Activated T-helper 9 cell treated with anti-CD3 and anti-CD28 coated beads, Interleukin-2, amount 50 U/mL, for 16 hours (primary cell): ENCODE measurements at places on chromosomes 6 and 20.

GRCh38 chr20:51043811-51044210 lies 20.9 kb upstream of the KCNG1 start:
- no peak for DNase-seq

- no peak for DNase-seq
Observed at GRCh38 chr6:138847884-138848283, 52.0 kb downstream of the ECT2L start.

GRCh38 chr6:30781395-30781742 lies 37.0 kb upstream of the IER3 start:
- no peak for DNase-seq

DNA sequence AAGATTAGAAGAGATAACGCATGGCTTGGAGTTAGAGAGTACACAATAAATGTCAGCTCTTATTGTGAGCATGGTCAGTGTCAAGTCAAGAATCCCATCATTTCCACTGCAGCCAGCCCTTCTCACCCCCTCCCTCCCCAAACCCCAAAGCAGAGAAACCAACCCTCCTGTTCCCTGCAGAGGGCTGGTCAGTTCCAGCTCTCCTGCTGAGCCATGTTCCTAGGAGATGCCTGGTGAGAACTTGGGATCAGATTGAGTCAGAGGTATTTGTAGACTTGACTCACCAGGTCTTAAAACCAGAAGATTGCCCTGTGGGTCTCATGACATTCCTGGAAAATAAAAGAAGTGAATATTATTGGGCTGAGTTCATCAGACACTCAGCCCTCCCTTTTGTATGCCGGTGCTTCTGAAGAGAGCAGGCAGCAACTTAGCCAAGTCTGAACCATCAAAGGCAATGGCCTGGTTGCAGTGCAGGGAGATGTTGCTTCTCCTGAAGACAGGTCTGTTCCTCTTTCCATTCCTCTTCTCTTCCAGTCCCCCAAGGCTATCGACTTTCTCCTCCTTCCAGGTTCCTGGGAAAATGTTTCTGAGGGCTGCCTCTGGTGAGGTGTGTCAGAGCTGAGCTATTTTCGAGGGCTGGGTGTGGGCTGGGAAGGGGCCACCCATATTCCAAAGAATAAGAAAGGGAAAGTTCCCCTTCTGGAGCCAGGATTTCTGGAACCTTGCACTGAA lies 278.2 kb upstream of the SUPT3H start:
- no peak for DNase-seq

DNA sequence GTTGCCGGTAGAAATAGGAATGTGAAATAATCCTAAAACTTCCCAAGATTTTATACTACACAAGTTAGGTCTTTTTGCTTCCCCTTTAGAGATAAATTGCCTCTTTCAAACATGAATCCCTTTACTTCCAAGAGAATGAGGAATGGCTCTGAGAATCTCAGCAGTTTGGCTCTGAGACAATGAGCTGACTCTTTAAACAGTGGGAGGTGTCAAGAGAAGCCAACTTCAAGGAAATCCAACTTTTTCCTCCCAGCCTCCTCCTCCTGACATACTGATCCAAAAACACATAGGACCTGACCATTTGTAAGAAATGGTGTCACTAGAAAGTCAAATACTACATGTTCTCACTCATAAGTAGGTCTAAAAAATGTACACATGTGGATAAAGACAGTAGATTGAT lies 154.2 kb downstream of the ALDH8A1 start:
- no peak for DNase-seq

DNA sequence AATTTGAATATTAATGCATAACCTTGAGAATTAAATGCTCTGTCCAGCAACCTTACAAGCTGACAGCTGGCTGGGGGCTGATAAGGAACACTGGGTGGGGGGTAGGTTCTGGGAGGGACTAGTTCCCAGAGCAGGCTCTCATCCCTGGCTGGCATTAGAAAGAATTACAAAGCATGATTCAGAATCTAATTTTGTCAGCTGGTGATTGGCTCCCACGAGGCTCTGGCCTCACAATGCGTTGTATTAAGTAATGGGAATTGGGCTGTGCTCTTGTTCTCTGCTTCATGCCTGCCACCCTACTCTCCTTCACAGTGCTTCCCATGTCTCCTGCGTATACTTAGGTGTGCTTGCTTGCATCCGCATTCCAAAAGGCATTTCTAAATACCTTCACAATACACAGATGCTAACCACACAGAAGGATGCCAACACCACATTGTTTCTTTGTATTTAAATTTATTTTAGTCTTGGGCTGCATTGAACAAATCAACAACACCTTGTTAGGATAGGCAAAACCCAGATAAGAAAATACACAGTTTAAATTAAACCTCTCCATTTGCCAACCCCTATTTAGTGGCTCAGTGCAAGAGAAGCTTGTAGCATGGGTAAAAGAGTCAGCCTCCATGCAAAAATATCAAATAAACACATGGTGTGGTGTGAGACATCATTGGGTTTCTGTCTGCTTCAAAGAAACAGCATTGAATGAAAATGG lies 434.5 kb upstream of the JAG1 start:
- no peak for DNase-seq

DNA sequence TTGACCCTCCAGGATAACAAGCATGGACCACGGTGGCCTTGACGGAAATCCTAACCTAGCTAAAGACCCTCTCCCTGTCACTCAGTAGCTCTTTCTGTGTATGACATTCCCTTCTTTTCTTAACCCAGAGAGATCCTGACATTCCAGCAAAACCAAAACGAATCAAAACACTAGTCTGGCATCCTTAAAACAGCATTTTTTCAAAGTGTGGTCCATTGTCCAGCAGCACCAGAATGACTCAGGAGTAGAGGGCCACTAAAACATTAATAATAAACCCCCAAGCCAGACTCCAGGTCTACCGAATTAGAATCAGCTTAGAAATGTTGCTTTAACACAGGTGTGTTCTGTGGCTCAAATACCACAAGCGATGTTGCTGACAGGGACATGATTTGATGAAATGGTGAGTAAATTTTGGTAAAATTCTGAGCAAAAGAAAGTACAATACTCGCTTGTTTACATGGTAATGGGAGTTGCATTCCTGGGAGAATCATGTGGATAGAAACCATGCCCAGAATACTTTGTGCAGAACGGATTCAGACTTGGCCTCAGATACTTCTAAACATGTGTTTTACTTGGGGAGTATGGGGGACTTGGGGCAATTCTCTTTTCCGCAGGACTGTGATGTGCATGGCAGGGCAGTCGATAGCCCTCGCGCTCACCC lies 174.2 kb upstream of the KCNG1 start:
- DNase-seq, result no peak

- no peak for DNase-seq
Observed at GRCh38 chr6:134373993-134374392, 56.1 kb upstream of the SGK1 start.

- DNase-seq, result no peak
Observed at GRCh38 chr20:32481311-32482142, 103.6 kb downstream of the NOL4L start.

GRCh38 chr6:28160233-28160632 lies 18.6 kb downstream of the ZKSCAN8 start:
- no peak for DNase-seq

DNA sequence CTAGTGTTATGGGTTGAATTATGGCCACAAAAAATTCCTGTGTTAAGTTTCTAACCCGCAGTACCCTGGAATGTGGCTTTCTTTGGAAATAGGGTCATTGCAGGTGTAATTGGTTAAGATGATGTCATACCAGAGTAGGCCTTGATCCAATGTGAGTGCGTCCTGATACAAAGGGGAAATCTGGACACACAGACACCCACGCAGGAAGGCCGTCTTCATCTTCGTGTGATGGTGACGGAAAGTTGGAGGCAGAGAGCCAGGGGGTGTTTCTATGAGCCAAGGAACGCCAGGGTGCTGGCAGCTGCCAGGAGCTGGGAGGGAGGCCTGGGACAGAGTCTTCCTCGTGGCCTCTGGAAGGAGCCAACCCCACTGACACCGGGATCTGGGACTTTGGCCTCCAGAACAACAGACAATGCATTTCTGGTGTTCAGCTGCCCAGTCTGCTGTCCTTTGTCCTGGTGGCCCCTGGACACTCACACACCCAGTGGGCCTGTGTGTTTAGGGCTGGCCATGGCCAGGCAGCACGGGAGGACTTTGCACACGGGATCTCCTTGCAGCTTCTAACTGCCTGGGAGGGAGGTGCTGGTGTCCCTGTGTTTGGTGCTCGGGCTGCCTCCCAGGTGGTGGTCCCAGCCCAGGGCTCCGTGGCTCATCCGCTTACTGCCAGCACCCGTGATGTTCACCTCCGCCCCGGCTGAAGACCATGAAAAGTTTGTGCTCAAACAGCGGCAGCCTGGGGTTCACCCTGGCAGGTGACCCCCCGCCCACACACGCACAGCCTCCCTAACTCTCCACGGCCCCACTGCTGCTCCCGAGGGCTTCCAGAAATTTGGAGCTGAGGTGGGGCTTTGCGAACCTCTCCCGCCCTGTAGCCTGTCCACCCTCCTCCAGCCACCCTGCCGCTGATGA lies 53.4 kb upstream of the GATA5 start:
- DNase-seq, result no peak

DNA sequence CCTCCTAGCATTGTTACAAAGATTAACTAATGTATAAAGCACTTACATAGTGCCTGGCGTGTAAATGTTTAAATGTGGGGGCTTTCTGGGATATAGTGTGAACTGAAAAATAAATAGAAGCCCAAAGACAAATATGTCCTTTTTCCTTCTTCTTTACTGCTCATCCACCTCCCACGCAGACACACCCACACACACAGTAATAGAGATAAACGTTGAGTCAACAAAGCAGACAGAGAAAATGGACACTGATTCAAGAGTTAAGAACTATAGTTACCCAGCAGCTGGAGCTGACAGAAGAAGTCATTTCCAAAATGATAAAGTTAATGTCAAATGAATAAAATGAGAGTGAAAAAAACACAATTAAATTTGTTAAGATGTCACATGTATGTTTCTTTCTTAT lies 68.3 kb downstream of the FHL5 start:
- DNase-seq, result no peak

DNA sequence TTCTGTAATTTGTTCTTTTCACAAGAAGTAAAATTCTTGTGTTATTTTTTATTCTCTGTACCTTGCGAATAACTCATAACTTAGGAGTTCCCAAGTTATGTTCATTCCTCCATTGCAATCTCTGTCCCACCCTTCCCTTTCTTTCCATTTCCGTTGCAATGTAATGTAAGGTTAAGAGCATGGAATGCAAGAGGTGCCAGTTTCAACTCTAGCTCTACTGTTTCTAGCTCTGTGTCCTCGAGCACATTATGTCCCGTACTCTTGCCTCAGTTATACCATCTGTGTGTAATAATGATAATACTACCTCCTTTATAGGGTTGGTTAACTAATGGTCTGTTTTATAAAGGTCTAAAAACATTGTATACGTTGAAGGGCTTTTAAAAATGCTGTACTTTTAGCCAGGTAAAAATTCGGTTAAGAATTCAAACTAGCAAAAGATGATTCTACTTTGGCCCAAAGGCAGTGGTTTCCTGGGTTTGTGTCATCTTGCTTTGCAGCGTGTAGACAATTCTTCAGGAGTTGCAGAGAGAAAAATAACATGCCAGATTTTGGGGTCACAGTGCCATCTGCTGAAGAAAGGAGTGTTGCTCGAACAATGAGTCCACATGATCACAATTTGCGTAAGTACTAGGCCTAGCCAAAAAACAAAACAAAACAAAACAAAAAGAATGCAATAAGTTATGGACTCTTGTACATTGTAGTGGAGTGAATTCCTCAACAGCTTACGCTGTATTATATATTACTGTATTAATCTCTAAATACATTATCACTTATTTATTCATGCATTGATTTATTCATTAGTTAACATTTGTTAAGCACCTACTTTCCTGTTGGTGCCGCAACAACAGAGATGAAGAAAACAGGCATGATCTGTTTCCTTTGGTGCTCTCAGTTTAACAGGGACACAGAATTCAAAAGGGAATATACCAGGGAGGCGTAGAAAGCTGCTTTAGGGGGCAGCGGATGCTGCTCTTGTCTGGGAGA lies 10.0 kb upstream of the PFDN4 start:
- DNase-seq, result no peak

- no peak for DNase-seq
Observed at GRCh38 chr6:6860863-6861262, 246.9 kb upstream of the RREB1 start.

DNA sequence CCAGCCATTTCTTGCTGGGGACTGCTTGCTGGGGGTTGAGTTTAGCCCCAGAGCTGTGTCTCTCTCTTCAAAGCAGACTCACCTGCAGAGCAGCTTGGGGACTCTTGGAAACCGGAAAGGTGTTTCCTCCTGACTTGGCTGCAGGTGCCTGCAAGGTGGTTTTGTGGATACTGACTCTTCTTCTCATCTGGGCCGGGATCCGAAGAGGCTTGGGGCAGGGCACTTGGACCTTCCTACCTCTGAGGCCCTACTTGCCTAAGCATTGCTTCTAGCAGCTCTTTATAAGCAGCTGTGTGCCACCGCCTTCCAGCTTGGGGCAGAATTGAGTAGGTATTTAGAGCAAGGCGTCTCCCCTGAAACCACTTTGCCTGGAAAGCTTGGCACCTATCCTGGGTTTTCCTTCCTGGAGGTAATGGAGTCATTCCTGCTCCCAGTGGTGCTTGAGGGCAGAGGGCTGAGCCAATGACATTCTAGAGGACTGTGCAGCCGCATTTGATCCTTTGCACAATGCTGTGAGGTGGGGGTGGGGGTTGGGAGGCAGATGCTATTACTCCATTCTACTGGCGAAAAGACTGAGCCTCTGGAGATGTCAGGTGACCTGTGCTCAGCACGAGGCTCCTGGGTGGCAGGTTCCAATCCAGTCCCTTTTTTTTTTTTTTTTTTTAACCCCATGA lies 3.4 kb upstream of the CTSZ start:
- no peak for DNase-seq

GRCh38 chr20:5170341-5170740 lies 43.5 kb downstream of the CDS2 start:
- no peak for DNase-seq

GRCh38 chr6:140379919-140380318 lies 1005.5 kb upstream of the CITED2 start:
- no peak for DNase-seq

- no peak for DNase-seq
Observed at GRCh38 chr20:61879694-61880093, 186.0 kb downstream of the TAF4 start.

GRCh38 chr20:45867819-45868176 lies 10.4 kb downstream of the ZSWIM3 start:
- DNase-seq, result no peak

DNA sequence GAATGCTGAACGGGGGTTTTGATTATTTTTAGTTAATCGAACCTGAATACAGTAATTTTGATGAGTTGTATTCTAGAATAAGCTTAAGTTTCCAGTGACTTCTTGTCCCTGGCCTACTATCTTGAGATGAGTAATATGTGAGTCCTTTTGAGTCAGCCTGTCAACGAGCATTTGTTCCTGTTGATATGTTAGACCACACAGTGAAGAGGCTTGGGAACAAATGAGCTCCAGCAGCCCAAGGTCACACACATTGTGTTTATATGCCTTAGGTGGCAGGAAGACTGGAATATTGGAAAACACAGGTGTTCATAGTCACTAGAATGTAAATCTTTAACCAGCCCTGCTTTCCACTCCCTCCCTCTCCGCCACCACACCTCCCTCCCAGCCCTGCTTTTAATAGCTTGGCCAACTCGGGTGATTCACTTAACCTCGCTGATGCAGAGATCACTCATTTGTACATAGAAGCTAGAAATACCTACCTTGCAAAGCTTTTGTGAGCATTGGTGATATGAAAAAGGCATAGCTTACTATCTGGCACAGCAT lies 9.1 kb downstream of the SMPDL3A start:
- no peak for DNase-seq
